ENCODE measurements at places on chromosomes 4 and X.

GRCh38 chr4:602559-602942 lies 22.8 kb upstream of the PDE6B start:
- no peak for DNase-seq

DNA sequence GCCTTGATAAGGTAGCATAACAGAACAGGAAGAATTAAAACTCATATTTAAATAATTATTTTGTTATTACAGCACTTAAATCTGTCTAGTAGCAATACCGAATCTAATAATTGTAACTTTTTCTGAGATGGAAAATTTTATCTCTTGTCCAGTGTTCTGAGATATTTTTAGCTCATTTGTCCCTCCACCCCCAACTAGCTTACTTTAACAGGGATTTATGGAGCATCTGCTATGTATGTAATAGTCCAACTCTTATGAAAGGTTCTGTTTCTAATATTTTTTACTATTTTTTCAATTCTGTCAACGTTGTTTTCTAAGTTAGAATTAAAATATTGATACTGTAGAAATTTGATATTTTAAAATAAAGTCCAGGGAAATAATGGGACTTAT lies 38.2 kb upstream of the NUDT6 start:
- DNase-seq, result no peak

DNA sequence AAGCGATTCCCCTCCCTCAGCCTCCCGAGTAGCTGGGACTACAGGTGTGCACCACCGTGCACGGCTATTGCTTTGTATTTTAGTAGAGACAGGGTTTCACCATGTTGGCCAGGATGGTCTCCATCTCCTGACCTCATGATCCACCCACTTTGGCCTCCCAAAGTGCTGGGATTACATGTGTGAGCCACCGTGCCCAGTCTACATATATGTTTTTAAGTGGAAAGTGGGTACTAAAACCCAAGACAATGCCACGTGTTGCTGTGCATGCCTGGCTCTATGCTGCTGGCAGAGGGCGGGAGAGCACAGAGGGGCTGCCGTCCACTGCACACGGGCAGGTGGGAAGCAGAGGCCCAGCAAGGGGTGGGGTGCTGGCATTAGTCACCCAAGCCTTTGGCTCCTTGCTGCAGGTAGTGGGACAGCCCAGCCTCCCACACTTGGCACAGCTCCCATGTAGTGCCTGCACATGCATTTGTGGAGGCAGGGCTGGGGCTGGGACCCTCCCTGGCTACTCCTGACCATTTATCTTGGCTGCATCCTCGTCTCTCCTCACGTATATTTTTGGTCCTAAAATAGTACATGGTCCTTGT lies 3.5 kb downstream of the EMD start:
- DNase-seq, result no peak

GRCh38 chr4:159765382-159765781 lies 662.5 kb downstream of the RAPGEF2 start:
- no peak for DNase-seq

- no peak for DNase-seq
These were observed 473.0 kb upstream of the NWD2 start for GRCh38 chr4:36771411-36772153.

DNA sequence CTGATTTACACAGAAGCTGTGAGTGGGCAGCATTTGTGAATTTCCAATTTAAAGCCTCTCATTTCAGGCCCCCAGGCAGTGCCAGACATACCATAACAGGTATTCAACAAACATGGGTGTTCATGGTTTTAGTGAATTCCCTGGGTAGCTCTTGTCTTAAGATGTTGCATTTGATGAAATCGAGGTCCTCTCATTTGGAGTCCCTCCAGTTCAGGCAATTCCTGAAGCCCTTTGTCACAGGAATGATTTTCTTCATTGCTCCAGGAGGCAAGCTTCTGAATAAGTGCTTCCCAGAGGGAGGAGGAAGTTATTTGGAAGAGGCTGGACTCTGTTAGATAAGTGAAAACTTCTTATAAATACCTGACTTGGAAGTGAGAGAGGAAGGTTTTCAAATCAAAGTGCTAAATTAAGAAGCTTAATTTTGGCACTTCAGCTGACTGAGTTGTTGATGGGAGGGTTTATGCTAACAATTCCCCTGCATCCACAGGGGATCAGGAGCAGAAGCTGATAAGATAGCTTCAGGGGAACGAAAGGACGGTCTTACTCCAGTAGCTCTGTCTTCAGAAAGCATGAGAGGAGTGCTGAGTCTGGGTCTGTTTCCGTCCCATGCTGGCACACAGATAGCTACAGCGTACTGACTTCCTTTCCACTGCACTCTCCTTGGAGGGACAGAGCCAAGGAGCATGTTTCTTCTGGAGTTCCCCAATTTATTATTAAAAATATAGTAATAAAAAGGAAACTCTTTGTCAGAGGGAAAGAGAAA lies 543.1 kb downstream of the GBA3 start:
- no peak for DNase-seq

DNA sequence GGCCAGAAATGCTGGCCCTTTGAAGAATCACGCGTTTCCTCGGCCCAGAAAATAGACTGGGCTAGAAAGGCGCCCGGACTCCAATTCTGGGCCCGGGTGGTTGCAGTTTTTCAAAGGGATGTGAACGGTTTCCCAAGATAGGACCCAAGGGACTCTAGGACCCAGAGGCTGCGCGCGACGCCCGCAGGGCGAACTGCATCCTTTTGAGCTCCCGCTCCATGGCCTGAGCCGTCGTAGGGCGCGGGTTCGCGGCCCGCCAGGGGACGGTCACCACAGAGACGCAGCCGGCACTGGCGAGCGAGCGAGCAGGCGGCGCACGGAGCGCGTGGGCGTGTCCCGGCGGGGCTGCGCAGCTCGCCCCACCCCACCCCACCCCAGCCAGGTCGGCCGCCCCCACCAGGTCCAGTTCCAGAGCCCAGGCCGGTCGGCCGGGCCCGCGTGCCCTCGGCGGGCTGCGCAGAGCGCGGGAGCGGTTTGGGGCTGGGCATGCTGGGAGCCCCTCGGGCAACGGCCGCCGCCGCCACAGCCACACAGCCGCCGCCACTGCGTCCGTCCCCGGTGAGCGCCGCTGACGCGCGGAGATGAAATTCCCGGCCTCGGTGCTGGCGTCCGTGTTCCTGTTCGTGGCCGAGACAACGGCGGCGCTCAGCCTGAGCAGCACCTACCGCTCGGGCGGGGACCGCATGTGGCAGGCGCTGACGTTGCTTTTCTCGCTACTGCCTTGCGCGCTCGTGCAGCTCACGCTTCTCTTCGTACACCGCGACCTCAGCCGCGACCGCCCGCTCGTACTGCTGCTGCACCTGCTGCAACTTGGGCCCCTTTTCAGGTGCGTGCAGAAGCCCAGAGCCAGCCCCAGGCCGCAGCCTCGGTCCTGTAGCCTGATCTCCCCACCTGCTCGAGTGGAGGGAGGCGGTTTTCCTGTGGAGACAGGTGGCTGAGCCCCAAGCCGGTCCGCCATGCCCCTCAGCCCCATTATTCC lies at the start of gene XK:
Gene XK, plus strand, starts transcription at position 411 of the 979 bp plus-strand sequence. Its CDS starts 171 bp downstream, at position 582.
- no peak for DNase-seq

DNA sequence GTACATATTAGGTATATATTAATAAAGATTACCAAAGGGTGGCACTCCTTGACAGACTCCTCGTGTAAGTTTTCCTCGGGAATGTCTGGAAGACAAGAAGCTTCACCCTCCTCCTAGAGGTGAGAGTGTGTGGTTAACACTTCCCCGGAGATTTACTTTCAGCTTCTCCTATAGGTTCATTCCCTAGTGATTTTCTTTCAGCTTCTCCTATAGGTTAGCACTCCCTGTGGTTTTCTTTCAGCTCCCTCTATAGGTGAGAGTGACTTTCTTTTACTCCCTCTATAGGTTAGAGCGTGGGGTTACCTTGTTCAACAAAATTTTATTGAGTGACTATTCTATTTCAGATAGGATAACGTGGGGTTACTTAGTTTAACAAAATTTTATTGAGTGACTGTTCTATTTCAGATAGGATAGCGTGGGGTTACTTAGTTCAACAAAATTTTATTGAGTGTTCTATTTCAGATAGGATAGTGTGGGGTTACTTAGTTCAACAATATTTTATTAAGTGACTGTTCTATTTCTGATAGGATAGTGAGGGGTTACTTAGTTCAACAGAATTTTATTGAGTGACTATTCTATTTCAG lies 106.0 kb upstream of the PLAC1 start:
- DNase-seq, result no peak

DNA sequence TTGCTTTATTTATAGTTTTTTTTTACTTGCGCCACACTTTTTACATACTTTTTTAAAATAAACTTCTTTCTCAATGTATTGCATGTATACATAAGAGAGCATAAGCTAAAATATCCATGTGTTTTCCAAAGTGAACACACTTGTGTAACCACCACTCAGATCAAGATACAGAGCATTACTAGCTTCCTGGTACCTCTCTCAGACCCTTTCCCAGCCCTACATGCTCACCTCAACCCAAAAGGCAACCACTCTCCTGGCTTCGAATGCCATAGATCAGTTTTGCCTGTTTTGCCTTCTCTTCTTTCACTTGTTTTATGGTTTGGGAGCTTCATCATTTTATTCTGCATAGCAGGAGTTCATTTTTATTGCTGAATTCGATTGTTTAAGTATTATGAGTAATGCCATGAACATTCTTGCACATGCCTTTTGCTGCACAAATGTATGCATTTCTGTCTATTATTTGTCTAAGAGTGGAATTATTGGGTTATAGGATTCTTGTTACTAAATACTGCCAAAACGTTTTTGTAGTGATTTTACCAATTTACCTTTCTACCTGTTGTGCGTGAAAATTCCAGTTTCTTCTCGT lies 45.9 kb upstream of the NUDT6 start:
- no peak for DNase-seq

DNA sequence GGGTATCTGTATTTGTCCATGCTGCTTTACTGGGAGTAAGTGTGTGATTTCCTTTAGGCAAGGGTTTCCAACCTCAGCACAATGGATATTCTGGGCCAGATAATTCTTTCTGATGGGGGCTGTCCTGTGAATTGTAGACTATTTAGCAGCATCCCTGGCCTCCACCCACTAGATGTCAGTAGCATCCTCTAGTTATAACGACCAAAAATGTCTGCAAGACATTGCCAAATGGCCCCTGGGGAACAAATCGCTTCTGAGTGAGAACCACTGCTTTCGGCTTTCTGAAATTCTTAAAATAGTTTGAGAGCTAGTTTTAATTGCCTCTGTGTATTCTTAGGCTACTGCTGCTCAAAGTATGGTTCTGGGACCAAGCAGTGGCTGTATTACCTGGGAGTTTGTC lies 81.2 kb upstream of the GPM6B start:
- DNase-seq, result no peak

DNA sequence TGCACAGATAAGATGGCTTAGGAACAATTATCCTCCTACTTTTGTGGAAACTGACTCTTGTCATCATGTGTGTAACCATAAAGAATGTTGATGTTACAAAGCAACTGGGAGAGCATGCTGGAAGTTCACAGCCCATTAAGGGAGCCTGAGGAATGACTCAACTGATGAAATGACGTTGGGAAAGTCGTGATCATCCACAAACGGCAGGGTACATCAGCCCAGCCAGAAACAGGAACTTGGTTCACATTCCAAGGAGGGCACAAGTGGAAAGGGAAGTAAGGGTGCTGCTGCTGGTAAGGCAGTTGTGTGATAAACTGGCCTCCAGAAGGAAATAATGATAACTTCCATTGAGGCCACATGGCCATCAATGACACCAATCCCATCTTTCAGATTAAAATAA lies 6.7 kb downstream of the TEC start:
- DNase-seq, result no peak

DNA sequence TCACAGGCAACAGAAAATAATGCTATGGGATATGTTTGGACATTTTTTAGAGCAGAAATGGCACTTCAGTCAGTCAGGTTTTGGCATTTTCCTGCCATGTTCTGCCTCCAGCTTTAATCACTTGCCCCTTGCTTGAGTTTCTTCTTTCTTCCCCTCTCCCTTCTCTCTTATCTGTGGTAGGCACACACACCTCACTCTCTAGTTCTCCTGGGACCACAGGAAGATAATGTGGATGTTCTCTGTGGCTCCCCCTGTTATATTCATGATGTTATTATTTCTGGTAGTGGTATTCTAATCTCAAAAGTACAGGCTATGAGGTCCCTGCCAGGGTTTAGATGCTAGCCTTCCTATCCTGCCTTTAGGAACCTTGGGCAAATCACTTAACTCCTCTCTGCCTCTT lies 5.2 kb downstream of the HADH start:
- no peak for DNase-seq

- no peak for DNase-seq
These were observed 16.6 kb upstream of the HSFX2 start for GRCh38 chrX:149611623-149612175.

DNA sequence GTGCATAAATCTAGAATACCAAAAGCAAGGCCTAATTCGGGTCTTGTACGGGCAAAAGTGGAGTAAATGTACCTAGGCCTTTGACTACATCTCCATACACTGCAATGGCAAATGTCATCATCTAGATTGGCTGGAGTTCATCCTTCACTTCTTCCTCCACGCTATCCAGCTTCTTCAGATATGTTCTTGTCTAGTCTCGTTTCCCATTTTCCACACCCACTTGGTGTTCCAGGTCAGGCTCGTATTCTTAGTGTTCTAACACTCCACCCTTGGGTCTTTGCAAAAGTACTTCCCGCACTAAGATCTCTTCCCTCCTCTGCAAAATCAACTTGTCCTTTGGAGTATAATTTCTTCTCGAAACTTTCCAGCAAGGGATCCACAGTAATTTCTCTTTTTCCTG lies 1.4 kb downstream of the COQ2 start:
- no peak for DNase-seq

GRCh38 chr4:174631901-174632758 lies 109.8 kb upstream of the HPGD start:
- DNase-seq, result no peak

DNA sequence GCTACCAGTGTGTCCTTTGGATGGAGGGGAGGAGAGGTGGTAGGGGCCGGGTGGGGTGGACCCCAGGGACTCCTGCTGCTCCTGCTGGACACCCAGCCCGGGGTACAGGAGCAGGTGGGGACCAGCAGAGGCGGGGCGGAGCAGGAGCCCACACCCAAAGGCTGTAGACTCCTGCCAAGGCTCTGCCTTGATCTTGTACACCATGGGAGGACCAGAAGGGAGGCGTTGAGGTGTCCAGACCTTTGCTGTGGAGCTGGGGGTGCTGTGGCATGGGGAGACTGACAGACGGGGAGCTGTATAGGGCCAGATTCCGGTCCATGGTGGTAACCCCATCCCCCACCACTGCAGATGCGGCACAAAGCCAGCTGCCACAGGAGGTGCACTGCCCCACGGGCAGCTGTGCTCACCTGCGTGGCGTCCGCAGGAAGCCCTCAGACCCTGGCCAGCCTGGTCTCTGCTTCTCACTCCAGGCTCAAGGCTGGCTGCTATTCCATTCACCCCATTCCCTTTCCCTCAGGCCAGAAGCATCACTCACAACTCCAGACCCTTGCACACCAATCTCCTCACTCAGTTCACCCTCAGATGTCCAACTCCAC lies 5.0 kb upstream of the SLC26A1 start:
- DNase-seq, result no peak

DNA sequence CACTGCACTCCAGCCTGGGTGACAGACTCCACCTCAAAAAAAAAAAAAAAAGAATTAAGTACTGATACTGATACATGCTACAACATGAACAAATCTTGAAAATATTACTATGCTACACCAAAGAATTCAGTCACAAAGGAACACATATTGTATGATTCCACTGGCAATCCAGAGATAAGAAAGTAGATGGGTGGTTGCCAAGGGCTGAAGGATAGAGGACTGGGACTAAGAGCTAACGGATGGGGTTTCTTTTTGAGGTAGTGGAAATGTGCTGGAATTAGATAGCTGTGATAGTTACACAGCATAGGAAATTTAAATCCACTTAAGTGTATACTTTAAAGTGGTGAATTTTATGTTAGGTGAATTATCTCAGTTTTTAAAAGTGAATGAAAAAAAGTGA lies 12.5 kb downstream of the ATP11C start:
- DNase-seq, result no peak

All from stimulated activated CD4-positive, alpha-beta T cell treated with anti-CD3 and anti-CD28 coated beads, Interleukin-1b, Interleukin-23, amount 100 ng/mL, for 1 hour (primary cell).